G401 (cell line): ENCODE measurements at places on chromosomes 3 and 15. TPM values are rescaled to one million over a fixed set of nuclear protein-coding genes. Genes with fewer than 3 reads are reported as not detected.

Gene ANKUB1
- total RNA-seq: not detected in 2 replicates

Gene FOXB1
- total RNA-seq: not detected in 2 replicates

- no peak for DNase-seq
Observed at GRCh38 chr15:40053831-40054604, 15.0 kb upstream of the SRP14 start.

GRCh38 chr3:5349343-5349742 is 161.8 kb downstream of the EDEM1 start:
- no peak for DNase-seq

- DNase-seq: no peak
Observed at GRCh38 chr3:175940881-175941280, 1081.7 kb downstream of the NAALADL2 start.

- no peak for DNase-seq
Observed at GRCh38 chr15:33125894-33126537, 68.5 kb downstream of the FMN1 start.

GRCh38 chr3:23776352-23776891 is 29.3 kb upstream of the UBE2E1 start:
- peak; percentile 90 for DNase-seq

GRCh38 chr3:197371591-197372046 is 73.2 kb upstream of the DLG1 start:
- no peak for DNase-seq

- peak; percentile 87 for DNase-seq
Observed at GRCh38 chr3:131082871-131083863, 56.5 kb downstream of the NEK11 start.

DNA sequence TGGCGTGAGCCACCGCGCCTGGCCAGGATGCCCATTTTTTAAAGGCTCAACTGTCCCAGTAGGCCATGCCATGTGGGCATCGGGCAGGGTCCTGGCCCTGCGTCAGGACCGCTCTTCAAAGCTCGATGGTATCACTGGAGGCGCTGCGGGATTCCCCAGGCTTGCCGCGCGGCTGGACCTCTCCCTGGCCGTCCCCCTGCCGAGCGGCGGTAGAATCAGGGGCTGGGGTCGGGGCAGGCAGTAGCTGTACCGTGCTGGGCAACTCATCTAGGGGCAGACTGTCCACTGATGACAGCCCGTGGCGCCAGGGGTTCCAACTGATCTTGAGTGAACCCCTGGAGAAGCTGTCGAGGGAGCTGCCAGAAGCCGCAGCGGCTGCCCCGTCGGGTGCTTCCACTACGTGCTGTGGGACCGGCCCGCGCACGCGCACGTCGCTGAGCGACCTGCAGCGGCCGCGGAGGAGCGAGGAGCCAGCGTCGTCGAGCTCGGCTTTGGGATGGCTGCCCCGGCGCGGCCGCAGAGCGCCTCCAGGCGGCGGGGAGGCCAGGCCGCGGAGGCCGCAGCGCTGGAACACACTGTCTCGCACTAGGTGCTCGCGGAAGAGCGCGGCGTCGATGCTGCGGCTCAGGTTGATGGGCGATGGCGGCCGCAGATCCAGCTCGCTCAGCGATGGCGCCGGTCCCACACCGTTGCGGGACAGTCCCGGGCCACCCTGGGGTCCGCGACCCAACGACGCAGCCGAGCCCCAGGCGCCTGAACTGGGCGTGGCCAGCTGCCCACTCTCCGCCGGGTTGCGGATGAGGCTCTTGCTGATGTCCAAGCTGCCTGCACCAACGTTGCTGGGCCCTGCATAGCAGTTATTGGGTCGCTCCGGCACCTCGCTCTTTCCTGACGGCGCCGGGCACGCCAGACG is 5.8 kb downstream of the PRRT3 start:
- peak; percentile 75 for DNase-seq

- no peak for DNase-seq
Observed at GRCh38 chr3:159189994-159190669, 388.3 kb downstream of the MFSD1 start.

DNA sequence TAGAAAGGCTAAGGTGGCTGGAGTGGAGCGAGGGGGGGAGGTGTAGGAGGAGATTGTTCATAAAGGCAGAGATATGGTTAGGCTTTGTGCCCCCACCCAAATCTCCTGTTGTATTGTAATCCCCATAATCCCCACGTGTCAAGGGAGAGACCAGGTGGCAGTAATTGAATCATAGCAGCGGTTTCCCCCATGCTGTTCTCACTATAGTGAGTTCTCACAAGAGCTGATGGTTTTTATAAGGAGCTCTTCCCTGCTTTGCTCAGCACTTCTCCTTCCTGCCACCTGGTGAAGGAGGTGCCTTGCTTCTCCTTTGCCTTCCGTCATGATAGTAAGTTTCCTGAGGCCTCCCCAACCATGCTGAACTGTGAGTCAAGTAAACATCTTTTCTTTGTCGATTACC is 64.7 kb upstream of the CFAP161 start:
- DNase-seq: no peak

DNA sequence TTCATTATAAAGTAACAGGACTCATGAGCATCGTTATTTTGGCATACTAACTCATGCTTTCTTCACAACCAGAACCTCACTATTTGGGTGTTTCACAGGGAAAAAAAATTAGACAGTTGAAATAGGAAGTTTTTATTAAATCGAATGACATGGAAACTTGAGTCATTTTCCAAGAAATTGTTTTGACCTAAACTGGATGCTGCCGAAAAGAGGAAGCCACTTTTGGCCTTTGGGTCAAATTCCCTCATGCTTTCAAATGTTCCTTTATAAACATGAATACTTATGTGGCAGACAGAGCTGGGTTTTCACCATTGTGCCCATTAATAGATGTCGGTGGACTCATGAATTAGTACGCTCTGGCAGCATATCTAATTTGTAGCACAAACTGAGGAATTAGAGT is 224.9 kb downstream of the MCTP2 start:
- no peak for DNase-seq

- no peak for DNase-seq
Observed at GRCh38 chr15:64051407-64052259, 5.3 kb upstream of the DAPK2 start.

- no peak for DNase-seq
Observed at GRCh38 chr3:171481011-171481410, 20.8 kb upstream of the TNIK start.

DNA sequence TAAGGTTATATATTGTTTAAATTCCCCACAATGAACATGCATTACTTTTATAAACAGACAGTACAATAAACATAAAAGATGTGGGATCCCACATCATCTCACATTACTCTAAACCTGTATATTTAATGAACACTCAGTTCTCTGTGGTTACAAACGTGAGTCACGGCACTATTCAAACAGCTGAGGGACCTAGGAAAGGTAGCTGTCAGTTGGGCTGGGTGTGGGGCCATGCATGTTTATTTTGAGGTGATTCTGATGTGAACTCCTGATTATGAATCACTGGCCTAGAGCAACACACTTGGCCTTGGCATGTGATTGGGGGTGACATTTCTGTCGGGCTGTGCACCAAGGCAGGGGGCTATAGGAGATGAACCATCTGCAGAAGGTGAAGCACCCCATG is 147.6 kb upstream of the HACD2 start:
- DNase-seq: no peak

DNA sequence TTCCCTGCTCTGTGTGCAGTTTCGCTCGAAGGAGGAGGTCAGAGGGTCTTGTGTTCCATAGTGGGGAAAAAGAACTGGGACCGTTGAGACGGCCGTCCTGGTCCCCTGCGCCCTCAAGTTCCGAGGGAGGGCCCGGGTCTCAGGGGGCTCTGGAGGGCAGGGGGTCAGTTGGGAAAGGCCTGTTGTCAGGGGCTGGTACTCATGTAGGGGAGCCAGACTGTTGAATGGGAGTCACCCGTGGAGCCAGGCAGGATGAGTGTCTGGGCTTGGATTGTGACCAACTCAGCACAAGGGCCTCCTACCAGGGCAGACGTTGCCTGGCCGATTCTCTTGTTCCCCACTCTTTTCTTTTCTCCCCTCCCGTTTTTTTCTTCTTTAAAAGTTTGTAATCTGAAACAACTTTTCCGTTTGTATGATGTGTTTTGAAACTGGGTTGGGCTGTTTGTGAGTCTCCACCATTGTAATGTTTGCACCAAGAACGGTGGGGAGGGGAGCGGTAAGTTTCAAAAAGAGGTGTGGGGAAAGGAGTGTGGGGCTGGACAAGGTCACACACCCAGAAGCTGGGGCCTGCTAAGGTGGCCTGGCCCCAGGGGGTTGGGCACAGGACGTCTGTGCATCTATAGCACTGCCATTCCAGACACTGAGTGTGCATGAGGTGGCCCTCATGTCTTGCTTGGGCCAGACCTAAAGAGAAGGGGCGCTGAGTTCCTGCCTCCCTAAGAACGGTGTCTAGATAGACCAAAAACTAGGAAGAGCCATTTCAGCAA is 1.1 kb downstream of the CMTM7 start:
- peak; percentile 64 for DNase-seq
